Urinary bladder (tissue), 4 donors: ENCODE measurements at places on chromosomes 13 and 19.

GRCh38 chr13:113607056-113607888 lies 22.7 kb downstream of the TFDP1 start:
- DNase-seq, result no peak

DNA sequence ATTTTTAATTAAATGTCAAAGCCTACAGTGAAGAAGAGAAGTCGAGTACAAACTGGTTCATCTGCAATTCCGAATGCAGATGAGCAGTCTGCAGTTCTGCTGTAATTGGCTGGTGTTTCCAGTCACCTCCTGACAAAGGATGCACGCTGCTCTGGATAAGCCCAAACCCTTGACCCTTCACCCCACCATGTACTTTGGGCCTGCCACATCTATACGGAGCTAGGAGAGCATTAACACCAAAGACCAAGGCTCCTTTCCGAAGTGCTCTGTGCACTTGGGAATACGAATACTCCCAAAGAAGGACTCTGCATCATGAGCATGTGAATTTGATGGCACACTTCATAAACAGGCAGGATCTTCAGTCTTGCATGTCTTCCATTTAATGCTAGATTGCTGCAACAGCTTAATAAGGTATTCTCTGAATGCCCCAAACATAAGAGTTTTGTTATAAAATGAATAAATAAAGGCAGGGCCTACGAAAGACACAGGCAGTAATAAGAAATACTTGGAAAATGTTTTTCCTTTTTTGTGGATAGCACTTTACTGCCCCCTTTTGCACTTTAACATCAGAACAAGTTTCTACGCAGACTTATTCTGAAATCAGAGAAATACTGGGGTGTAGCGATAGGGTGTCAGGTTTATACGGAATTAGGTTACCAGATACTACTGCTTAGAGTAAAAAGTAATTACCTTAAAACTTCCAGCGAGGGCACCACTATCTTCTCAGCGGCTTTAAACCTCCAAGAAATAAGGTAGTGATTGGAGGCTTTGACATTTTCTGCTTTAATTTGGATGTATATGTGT lies 15.0 kb downstream of the EFNB2 start:
- DNase-seq, result no peak

DNA sequence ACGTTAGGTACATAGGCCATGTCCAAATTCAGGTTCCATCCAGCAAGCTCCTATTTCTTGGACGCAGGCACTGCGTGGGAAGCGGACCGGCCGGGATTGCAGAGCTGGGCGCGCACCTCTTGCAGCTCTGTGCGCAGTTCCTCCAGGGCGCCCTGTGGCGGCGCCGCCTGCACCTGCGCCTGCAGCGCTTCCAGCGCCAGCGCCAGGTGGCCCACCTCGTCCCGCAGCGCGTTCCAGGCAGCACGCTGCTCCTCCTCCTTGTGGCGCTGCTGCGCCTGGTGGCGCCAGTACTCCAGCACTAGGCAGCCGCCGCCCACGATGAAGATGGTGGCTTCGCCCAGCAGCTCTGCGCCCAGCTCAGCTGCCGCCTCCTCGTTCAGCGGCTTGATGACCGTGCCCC lies 31.1 kb downstream of the OPA3 start:
- DNase-seq, result no peak

DNA sequence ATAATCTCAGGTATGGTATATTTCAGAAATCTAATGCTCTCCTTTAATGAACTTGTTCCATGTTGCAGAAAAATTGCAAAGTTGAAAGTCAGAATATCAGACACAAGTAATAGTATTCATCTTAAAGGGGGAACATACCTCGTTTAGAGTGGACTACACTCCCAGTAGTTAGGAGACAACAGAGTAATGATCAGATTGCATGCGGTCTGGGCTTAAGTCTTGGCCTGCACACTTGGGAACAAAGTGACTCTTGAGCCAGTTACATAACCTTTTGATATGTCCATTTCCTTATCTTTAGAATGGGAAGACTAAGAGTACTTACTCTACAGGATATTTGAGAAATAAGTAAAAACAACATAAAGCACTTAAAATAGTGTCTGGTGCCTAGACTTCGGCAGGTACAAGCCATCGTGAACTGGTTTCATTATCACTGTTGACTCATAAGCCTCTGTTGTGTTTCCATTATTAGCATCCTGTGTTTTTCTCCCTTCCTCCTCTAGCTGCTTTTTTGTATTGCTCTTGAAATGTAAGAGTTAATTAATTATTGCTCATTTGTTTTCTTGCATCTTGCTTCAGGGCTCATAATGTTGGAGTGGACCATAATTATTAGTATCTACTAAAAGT lies 53.0 kb downstream of the DPY19L3 start:
- no peak for DNase-seq

GRCh38 chr19:28297586-28298157 lies 915.3 kb downstream of the UQCRFS1 start:
- DNase-seq, result no peak

- DNase-seq, result no peak
Measured at GRCh38 chr13:25490236-25490635, 118.5 kb downstream of the ATP8A2 start.

GRCh38 chr19:46748325-46749109 lies 2.3 kb upstream of the STRN4 start:
- no peak for DNase-seq

DNA sequence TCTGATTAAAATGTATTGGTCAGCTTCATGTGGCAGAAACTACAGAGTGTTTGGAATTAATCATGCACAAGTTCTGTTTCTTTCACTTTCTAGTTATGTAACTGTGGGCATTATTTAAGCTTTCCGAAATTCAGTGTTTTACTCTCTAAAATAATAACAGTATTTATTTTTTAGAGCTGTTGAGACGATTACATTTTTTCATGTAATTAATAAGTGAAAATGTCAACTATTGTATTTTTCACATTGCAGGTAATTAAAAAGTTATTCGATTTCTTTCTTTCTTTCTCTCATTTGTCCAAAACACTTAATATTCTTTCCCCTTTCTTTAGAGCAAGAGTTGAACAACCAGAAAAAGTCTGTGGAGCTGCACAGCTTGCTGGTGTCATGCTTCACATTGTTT lies 559.4 kb upstream of the PCDH20 start:
- DNase-seq, result no peak

- DNase-seq, result no peak
Measured at GRCh38 chr13:31433207-31433606, 233.4 kb downstream of the B3GLCT start.

DNA sequence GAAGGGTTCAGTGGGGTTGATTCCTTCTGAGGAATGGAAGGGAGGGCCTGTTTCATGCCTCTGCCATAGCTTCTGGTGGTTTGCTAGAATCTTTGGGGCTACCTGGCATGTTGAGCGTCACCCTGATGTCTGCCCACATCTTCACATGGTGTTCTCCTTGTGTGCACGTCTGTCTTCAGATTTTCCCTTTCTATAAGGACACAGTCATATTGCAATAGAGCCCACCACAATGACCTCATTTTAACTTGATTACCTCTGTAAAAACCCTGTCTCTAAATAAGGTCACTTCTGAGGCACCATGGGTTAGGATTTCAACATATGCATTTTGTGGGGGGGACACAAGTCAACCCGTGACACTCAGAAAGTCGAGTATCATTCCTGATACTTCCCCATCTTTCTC lies 257.9 kb downstream of the COG6 start:
- no peak for DNase-seq

DNA sequence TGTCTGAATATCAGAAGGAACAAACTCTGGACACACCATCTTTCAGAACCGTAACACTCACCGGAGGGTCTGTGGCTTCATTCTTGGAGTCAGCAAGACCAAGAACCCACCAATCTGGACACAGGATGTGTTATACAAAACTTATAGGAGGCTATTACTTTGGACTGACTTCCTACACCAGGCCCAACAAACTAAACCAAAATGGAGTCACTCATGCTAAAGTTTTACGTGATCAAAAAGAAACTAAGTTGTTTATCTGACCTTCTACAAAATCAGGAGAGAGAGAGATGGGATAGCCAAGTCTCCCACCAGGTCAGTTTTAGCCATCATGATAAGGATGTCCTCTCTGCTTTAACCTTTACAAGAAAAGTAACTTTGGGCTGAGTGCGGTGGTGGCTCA lies 3.2 kb upstream of the RAB11B start:
- DNase-seq, result no peak

- DNase-seq, result peak; percentile 66
Measured at GRCh38 chr19:35247526-35248309, 1.1 kb upstream of the LSR start.

DNA sequence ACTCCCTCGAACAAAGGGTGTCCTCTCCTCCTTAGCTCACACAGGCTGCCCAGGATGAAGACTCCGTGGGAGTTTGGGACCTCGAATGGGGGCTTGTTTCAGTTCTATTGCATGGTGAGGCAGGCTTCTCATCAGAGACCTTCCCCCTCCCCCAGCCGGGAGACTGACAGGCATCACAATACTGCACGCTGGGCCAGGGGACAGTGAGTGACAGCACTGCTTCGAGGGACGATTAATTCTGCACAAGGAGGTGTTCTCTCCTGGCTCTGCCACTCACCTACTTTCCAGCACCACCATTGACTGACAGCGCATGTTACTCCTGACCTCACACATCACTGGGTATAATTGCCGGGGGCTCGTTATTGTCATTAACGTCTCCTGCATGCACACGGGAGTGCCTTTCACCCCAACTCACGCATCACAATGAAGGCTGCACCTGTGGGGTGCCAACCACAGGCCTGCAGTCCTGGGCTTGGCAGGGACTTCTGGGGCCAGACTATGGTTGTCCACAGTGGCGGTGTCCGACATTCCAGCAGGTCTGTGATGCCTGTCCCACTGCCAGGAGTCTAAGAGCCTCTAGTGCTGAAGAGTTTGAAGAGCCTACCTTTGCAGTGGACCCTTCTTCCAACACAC lies 412.2 kb upstream of the TSHZ3 start:
- no peak for DNase-seq

GRCh38 chr13:67758975-67759374 lies 528.8 kb upstream of the PCDH9 start:
- no peak for DNase-seq

GRCh38 chr13:51221108-51221507 lies 1.1 kb upstream of the FAM124A start:
- DNase-seq, result no peak

DNA sequence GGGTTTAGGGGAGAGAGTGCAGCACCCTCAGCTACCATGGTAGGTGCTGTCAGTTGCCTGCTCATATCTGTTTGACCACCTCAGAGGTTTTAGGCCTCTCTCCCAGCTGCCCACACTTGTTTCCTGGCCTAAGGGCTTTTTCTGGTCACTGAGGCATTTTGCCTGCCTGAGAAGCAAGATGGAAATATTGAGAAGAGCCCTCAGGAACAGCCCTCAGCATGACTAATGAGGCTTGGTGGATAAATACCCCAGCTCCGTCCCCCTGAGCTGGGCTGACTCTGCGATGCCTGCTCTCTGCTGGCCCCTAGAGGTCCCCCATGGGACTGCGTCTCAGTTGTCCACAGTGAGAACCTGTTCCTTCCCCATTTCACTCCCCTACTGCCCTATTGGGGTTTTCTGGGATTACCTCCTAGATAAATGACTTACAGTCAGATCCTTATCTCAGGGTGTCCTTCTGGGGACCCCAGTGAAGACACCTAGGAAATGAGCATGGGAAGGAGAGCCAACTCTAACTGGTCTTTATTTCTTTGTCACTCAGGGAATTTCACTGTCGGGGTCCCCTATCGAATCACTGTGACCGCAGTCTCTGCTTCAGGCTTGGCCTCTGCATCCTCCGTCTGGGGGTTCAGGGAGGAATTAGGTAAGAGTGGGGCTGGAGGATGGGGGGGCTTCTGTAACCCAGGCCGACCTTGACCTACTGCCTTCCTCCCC lies 13.3 kb downstream of the PALM3 start:
- DNase-seq, result no peak

GRCh38 chr19:42323473-42323851 lies 2.0 kb upstream of the MEGF8 start:
- DNase-seq, result no peak

DNA sequence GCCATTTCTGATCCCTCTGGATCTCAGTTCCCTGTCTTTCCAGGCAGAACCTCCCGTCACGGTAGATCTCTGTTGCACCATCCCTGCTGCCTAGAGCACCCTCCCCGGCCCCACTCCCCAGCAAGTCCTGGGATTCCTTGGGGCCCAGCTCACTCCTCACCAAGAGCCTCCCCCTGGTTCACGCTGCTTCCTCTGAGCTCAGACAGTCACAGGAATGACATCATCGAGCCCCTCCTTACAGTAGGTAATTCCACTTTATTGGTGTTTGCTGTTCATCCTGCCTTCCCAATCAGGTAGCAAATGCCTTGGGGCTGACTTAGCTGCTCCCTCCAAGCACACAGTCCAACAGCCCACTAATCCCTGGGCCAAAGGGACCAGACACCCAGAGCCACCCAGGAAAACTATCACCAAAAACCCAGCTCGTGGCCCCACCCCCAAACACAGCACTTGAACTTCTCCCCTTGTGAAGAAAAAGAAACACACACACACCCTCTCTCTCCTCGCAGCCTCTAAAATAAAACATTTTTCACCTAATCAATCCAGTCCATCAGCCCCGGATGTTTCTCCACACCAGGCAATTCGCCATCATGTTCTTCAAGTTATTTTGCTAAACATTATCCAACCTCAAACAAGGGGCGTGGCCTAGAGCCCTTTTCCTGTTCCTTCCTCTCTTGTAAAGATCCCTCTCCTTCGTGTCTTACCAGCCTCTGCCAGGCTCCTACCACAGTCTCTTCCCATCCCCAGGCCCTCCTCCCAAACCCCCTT lies 2.5 kb downstream of the NAPA start:
- peak; percentile 26 for DNase-seq

DNA sequence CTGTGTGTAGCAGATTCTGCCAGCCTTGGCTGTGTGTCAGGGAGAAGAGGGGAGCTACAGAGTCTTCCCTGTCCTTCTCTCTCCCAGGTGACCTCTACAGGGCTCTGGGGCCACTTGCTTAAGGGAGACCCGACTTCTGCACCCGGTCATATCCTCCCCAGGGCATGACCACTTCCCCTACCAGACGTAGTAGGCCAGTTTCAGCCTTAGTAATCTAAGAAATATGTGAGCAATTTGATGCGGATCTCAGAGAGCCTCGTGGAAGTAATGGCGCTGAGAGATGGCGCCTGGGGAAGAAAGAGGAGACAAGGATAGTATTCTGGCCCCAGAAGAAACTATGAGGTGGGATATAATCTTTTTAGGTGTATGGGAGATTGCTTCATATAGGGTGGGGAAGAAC lies 41.9 kb downstream of the NFIX start:
- DNase-seq, result no peak

- no peak for DNase-seq
Measured at GRCh38 chr19:41848666-41849065, 3.8 kb downstream of the DMRTC2 start.
